ENCODE measurements at places on chromosomes 1 and 21.

DNA sequence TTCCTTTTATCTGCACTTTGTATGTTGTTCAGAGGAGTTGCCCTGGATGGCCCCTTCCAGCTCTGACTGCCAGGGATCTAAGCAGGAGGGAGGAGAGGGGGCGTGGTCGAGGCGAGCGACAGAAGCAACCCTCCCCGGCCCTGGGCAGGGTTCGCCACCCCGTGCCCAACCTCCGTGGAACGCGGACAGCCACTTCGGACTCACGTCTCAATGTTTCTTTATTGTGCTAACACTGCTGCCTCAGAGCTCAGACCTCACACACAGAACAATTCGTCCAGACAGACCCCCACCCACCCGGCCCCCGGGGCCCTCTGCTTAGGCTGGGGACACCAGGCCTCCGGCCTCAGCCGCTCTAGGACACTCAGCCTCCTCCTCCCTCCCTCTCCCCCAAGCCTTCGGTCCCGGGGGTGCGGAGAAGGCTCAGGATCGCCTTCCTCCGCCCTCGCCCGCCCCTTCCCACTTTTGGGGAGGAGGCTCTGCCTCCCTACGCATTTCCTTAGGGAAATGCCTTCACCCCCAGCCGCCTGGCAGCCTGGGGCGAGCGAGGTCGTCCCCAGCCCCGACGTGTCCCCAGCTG is 8.3 kb downstream of the VSIG8 start:
- DNase-seq = peak; percentile 49

DNA sequence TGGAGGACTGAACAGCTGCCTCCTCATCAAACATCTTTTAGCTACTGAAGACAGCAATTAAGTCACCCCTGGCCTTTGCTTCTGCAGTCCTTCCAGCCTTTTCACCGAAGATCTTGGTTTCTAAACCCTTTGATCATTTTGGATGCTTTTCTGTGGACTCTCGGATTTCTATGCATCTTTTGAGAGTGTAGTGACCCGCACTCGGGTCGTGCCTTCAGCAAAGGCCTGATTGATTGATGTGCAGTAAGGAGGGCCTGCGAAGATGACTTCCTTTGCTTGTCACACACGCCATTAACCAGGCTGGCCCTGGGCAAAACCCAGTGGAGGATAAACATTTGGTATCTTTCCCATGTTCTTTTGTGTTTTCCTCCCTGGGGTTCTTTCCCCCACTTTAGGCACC is 157.5 kb upstream of the CD34 start:
- no peak for DNase-seq

DNA sequence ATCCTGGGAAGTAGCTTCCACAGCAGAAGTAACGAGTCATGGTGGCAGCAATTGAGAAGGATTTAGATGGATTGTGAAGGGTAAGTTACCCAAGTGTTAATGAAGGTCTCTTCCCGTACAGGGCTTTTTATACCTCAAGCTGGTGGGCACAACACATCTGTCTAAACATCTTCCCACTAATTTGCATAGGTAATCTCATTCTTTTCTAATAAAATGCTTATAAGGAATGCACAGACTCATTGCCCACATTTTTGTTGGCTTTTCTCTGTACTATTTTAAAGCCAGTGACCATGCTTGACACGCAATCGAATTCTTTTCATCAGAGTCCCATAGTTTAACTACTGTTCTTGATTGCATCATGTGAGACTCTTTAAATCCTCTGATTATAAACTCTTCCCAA is at the start of gene KRTAP7-1:
Gene KRTAP7-1 (minus strand): TSS at position 101 of the 400 bp plus-strand sequence. CDS start 61 bp downstream, at position 40.
- no peak for DNase-seq

GRCh38 chr21:40845441-40845995 is 1.4 kb downstream of the DSCAM start:
- no peak for DNase-seq

DNA sequence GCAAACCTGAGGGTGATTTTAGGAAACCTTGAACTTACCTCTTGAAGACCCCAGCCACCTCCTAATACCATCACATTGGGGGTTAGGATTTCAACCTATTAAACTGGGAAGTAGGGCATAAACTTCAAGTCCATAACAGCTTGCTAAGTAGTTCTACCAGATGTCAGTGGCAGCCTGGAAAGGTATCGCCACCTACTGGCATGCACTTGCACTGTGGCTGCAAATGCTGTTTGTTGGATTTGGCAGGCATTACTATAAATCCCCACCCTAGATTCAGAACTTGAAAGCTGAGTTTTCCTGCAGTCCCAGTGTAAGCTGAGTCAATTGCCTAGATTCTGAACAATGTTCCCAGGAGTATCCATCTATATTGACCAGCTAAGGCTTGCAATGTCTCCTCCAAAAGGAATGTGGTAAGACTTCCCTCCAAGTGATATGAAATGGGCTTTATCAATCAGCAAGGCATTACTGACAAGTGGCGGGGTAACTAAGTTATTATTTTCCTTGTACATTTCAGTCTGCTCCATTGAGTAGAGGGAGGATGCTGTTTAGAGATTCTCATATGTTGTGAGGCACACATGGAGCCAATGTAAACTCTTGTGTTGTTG is 474.5 kb downstream of the PTPRC start:
- DNase-seq = peak; percentile 80

DNA sequence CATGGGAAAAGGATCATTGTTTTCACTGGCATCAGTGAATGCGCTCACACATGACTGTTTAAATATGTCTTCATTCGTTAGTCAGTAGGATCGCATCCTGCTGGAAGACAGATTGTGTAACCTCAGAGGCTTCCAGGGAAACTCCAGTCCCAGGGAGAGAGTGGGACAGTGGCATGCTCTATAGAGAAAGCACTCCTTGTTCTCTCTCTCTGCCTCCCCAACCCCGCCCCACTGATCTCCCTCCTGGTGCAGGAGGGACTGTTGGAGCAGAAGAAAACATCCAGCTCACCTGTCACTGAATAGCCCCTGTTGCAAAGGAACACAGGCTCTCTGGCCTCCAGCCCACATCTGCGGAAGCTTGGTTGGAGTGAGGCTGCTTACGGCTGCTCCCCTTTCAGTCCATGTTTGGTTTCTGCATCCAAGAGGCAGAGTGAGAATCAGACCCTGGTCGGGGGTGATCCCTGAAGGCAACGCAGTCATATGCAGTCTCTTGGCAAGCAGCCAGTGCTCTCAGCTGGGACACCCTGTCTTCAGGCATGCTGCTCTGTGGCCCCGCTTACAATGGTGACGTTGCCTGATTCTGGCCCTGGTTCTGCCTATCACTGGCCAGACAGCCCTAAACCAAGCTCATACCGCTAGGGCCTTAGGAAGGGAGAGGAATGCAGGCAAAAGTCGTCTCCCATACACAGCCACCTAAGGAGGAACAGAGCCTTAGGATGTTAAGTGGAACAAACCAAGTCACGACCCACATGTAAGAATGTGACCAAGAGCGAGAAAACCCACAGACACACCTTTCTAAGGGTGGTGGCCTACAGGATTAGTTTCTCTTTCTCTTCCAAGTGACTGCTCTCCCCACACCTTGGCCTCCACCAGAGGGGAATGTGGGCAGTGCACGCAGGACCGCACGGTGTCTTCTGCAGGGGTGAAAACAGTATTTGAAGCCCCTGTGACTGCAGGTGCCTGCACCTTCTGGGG is 39.7 kb downstream of the BACE2 start:
- DNase-seq = peak; percentile 89

GRCh38 chr1:220754212-220754917 is 6.2 kb downstream of the MTARC2 start:
- no peak for DNase-seq

- peak; percentile 68 for DNase-seq
Observed at GRCh38 chr1:155976062-155976912, 2.1 kb downstream of the ARHGEF2 start.

- DNase-seq = no peak
Observed at GRCh38 chr1:47823040-47823808, 174.0 kb downstream of the TRABD2B start.
